GM23338 (cell line): ENCODE measurements at places on chromosomes 12 and 14. TPM values are rescaled to one million over a fixed set of nuclear protein-coding genes. Genes with fewer than 3 reads are reported as not detected.

Gene RERGL
- total RNA-seq = not detected in 2 replicates

DNA sequence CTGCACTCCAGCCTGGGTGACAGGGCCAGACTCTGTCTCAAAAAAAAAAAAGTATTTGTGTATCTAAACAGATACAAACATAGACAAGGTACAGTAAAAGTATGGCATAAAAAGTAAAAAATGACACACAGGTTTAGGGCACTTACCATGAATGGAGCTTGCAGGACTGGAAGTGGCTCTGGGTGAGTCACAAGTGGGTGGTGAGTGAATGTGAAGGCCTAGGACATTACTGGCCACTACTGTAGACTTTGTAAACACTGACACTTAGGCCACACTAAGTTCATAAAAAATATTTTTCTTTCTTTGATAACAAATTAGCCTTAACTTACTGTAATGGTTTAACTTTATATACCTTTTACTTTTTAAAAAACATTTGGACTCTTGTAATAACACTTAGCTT is 38.0 kb upstream of the EIF5 start:
- H3K27me3 ChIP-seq = no peaks in the 10 kb centered on the region
- no peak overlapping the region for H3K4me3 ChIP-seq
- no peak for DNase-seq
- H3K36me3 ChIP-seq = no peaks in the 10 kb centered on the region

- no peak overlapping the region for H3K4me3 ChIP-seq
- H3K36me3 ChIP-seq = no peaks in the 10 kb centered on the region
- H3K4me1 ChIP-seq = no peaks in the 10 kb centered on the region
- no peak overlapping the region for H3K27ac ChIP-seq
- no peak for DNase-seq
- no peaks in the 10 kb centered on the region for H3K27me3 ChIP-seq
Observed at GRCh38 chr14:106058342-106058741, 532.0 kb downstream of the TMEM121 start.

Gene PTGDR
- 0.23 TPM in 1 of 2 replicates, not detected in the other for total RNA-seq

- no peak for DNase-seq
- no peaks in the 10 kb centered on the region for H3K27me3 ChIP-seq
- no peaks in the 10 kb centered on the region for H3K4me1 ChIP-seq
- no peaks in the 10 kb centered on the region for H3K36me3 ChIP-seq
- no peak overlapping the region for H3K27ac ChIP-seq
Observed at GRCh38 chr12:48361664-48362339, 11.1 kb upstream of the ZNF641 start.

Gene SCNN1A
- total RNA-seq = 125 and 134 TPM in 2 replicates

DNA sequence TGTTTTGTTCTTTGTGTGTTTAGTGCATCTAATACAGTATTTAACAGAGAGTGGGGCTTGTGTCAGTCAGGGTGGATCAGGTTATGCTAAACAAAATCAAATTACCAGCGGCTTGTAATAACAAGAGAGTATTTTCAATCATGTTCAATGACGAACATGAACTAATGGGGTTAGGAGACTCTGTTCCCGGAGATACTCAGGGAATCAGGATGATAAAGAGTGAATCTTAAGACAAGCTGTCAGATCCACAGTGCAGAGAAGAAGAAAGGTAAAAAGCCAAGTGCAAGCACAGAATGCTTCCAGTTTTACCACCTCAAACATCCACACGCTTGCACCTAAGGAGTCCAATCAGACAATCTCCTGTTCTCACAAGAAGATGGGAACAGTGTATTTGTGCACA is 1331.5 kb upstream of the TMEM132C start:
- no peak overlapping the region for H3K27ac ChIP-seq
- no peak for DNase-seq
- H3K36me3 ChIP-seq = no peaks in the 10 kb centered on the region
- H3K4me1 ChIP-seq = no peaks in the 10 kb centered on the region
- no peaks in the 10 kb centered on the region for H3K27me3 ChIP-seq
- H3K4me3 ChIP-seq = no peak overlapping the region

DNA sequence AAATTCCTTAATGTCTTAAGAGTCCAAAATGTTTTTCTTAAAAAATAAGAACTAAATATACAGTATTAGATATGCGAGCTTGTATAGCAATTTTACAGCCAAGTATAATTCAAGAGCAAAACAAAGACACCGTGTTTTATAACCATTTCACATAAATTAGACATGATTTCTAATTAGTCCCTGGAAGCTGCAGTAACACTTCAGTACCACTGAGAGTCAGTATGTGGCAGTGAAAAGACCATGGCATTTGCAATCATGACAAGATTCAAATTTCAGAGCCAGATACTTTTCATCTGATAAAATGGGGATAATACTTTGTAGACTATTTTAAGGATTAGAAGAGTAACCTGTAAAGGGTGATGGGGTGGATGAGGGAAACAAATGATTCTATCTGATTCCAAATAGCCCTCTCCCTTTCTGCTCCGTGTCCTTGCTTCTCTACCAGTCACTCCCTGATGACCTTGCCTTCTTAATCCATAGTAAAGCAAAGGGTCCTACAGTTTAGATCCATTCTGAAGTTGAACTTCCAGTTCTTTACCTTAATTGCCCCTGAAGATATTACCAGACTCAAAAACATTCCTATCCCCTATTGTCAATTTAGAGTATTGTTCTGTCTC is 145.4 kb upstream of the ABCD2 start:
- H3K27ac ChIP-seq = no peak overlapping the region
- H3K36me3 ChIP-seq = no peaks in the 10 kb centered on the region
- H3K27me3 ChIP-seq = no peaks in the 10 kb centered on the region
- peaks cover 19% of the 10 kb centered on the region for H3K4me1 ChIP-seq

Gene PPM1H
- total RNA-seq = 41.2 and 41.3 TPM in 2 replicates

Gene MDGA2
- 1.2 and 1.7 TPM in 2 replicates for total RNA-seq

Gene CD4
- total RNA-seq = 1.5 and 2.2 TPM in 2 replicates

DNA sequence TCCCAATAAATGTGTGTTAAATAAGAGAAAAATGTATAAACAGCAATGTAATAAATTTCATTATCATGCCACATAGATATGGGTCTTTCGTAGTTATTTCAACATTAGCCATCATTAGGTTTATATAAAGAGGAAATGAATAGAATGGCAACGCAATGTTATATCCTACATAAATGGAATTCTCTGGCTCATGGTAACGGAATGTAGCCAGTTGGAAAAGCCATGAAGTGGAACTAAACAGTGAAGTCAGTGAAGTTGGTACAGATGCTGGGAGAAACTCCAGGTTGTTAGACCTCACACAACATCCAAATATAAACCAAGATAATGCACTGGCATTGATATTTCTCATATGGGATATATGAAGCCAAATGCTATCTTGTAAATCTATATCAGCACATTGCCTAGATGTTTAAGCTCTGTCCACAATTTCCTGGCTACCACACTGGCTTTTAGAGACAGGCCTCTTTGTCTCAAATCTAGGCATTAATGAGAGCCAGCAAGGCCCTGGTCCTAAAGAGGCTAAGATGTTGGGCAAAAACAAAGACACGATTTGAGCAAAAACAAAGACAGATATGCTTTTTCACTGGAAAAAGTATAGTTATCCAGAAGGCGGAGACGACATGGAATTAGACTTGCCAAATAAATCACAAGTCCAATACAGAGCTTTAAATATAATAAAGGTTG is 861.0 kb downstream of the RPS29 start:
- no peaks in the 10 kb centered on the region for H3K36me3 ChIP-seq
- no peak for DNase-seq
- H3K4me1 ChIP-seq = peaks cover 10% of the 10 kb centered on the region

GRCh38 chr14:100523131-100523842 is 63.9 kb downstream of the BEGAIN start:
- no peaks in the 10 kb centered on the region for H3K27me3 ChIP-seq
- H3K4me1 ChIP-seq = 0 out of 2 replicates have a peak, but pooled peaks cover 4% of the 10 kb centered on the region
- no peak overlapping the region for H3K27ac ChIP-seq
- no peak for DNase-seq
- no peaks in the 10 kb centered on the region for H3K36me3 ChIP-seq
- no peak overlapping the region for H3K4me3 ChIP-seq

Gene MUCL1
- total RNA-seq = not detected in 2 replicates

GRCh38 chr12:19912991-19913390 is 455.3 kb upstream of the PDE3A start:
- H3K27ac ChIP-seq = no peak overlapping the region
- no peaks in the 10 kb centered on the region for H3K27me3 ChIP-seq
- DNase-seq = no peak
